Pancreas (tissue), 10 donors: ENCODE measurements at places on chromosomes 4 and X. TPM values are rescaled to one million over a fixed set of nuclear protein-coding genes. Genes with fewer than 3 reads are reported as not detected.

The FRMD7 gene
- not detected for polyA plus RNA-seq

The SCRG1 gene
- polyA plus RNA-seq: 0.38 TPM

GRCh38 chrX:154486396-154487207 is at the start of gene UBL4A:
Gene UBL4A, minus strand, starts transcription at chrX:154486615. Its CDS starts 31 bp downstream, at chrX:154486584.
- no peaks in the 10 kb centered on the region for H3K27me3 ChIP-seq
- DNase-seq: peak; percentile 91
- no peaks in the 10 kb centered on the region for H3K4me1 ChIP-seq

DNA sequence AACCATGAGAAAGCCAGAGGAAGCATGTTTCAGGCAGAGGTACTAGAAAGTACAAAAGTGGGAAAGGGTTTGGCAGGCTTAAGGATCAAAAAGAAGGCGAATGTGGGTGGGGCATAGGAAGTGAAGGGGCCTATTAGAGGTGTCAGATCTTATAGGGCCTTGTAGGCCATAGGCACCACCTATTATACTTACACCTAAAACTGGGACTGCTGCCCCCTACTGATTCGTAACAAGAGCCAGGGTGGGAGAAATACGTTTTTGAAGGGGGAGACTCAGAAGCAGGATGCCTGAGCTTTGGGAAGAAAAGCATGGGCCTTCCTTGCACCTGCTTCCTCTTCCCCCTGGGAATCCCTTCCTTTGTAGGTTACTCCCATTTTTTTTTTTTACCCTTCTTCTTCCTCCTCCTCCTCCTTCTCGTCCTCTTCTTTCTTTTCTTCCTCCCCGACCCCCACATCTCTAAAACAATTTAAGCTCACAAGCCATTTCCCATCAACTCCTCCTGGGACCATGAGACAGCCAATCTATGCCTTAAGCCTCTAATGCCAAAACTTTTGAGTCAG is 40.7 kb upstream of the GPC3 start:
- H3K27ac ChIP-seq: no peak overlapping the region
- H3K27me3 ChIP-seq: peaks cover 4% of the 10 kb centered on the region
- no peak overlapping the region for H3K4me3 ChIP-seq
- H3K4me1 ChIP-seq: no peaks in the 10 kb centered on the region

DNA sequence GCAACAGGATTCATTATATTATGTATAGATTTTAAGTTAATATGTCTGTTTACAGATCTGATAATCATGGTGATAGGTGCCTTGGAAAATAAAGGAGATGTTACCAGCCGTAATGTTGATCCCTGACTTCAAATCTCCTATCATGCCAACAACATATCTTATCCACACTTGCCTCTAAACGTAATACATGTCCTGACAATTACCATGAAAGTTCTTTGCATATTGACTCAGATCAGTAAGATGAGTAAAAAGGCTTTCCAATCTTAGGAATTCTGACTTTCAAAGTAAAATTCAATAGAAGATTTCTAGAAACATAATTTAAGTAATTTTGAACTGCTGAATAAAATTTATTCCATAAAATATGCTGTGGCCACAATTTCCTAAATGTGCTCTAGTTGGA is 513.3 kb downstream of the ANKRD50 start:
- H3K27ac ChIP-seq: no peak overlapping the region
- no peaks in the 10 kb centered on the region for H3K4me1 ChIP-seq
- H3K4me3 ChIP-seq: no peak overlapping the region
- DNase-seq: no peak

- DNase-seq: no peak
- H3K36me3 ChIP-seq: no peaks in the 10 kb centered on the region
- no peak overlapping the region for H3K4me3 ChIP-seq
- H3K4me1 ChIP-seq: no peaks in the 10 kb centered on the region
- H3K27ac ChIP-seq: no peak overlapping the region
These were observed 192.4 kb upstream of the AR start for GRCh38 chrX:67351411-67351810.

GRCh38 chr4:102352781-102353180 is 7.5 kb upstream of the SLC39A8 start:
- H3K27me3 ChIP-seq: no peaks in the 10 kb centered on the region
- no peak for DNase-seq
- H3K4me3 ChIP-seq: no peak overlapping the region
